ENCODE measurements at places on chromosomes 3 and 15.
A peak's percentile ranks its signal among the peaks of the same experiment; 100 is the strongest.

DNA sequence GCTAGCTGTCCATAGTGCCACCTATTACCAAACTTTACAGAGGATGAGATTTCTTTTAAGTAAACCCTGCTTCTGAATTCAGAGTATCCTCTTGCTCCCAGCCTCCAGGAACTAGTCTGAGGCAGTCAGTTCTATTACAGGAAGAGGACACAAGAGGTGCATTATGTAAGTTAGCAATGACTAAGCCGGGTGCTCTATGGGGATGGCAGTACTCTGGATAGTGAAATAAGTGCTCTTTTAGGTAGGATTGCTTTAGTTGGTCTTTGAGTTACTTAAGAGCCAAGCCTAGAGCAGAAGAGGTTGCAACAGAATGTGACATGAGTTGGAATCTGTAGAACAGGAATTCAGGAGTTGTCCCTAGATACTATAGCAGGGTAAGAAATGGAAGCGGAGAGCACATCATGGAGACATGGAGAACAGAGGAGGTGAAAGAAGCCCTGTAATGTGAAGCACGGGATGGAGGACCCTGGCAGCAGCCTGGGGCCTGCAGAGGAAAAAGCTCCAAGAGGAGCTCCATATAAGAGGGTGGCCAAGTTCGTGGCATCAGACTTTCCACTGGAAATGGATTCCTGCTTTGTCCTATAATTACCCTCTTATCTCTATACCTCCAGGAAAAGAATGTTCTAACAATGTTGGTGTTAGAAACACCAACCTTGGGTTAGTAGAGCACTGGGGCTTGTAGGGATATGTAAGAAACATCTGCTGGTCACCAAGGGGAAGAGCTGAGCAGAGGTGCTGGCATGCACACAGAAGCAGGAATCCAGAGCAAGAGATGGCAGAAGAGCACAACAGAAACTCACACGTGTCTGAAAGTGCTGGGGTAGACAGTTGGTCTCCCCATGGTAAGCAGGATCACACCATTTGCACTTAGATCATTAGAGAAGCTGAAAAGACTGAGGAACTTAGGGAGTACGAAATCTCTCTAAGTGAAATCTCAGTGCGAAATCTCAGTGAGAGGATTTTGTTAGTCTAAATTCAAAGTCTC, 851.1 kb downstream of the FHIT start:
- DNase-seq: no peak

DNA sequence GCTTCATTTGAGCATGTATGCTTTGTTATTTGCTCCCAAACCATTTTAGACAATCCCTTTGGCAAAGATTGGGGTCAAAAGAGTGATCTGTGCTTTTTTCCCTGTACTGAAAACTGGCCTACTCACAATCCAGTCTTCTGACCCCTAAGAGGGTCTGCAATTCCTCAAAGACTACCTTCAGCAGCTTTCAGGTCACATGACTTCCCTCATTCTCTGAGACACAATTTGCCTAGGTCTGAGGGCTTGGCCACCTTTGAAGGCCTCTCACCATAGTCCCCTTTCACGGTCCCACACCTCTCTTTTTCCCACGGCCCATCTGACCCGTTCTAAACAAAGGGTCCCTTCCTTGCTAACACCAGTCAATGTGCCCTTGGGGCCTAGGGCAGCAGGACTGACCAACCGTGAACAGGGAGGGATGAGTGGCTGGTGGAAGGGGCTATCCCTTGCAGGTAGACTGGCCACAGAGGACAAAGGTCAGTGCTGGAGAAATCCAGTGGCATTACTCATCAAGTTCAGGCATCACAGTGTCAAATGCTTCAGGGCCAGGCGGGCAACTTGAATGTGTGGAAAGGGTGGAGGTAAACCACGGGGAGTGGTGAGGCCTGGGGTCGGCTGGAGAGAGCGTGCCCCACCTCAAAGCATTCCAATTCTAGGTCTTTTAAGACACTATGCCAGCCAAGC, 10.8 kb downstream of the RASL12 start:
- DNase-seq: no peak

DNA sequence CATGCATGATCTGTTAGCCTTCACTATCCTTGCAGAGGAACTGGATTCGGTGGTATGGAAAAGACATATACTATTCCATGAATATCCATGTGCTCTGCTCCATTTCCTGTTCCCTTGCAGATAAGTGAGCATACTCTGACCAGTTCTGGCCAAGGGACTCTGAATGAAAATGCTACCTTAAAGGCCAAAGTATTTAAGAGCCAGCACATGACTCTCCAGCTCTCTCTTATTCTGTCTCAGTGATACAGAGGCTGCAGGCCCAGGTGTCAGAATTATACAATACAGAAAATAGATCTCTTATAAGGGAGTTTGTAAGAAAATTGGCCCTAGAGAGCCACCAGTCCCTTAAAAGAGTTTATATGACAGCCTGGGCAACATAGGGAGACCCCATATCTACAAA, 779.7 kb upstream of the CFAP20DC start:
- no peak for DNase-seq

GRCh38 chr15:81126892-81127291, 7.2 kb upstream of the CFAP161 start:
- no peak for DNase-seq

DNA sequence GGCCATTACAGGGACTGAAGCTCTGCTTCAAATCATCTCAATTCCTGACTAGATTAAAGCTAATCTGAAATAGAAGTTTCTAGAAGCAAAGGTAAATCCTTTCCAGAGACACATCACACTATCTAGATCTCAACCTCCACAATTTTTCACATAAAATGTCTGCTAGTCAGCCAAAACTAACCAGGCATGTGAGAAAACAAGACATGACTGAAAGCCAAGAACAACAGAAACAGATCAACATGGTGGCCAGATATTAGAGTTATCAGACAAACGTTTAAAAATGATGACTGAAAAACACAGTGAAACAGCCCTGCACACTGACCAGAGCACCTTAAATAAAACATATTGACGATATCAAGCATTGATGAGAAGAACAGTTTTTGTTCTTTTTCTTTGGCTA, 59.1 kb downstream of the SUMF1 start:
- DNase-seq: no peak

DNA sequence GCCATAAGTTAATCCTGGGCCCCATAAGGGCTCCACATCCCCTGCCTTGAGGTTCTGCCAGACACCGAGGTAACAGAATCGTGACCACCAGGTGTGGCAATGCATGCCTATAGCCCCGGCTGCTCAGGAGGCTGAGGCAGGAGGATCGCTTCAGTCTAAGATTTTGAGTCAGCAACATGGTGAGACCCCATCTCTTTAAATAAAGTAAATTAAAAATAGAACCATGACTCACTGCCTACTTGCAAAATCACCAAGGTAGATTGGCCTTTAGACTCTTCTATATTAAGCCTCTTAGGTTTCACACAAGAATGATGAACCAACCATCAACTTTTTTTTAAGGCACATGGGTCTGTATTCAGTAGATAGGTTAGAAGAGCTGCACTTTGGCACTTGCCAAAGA, 9.7 kb downstream of the WDR5B start:
- no peak for DNase-seq

DNA sequence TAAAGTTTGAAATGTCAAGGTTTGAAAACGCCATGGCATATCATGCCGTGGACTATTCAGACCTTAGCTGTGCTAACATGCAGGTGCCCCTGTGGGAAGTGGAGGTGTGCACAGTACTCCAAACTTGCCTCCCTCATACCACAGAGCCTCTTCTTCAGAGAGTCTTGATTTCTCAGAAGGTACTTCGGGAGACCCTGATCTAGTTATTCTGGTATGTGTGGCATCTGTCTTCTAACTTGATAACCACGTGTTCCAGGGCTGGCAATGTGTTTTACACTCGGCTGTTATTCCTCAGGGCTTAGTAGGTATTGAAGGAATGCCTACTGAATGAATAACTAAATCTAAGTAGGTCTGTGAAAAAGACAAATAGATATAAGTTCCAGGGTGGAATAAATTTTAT, 309.9 kb downstream of the CLSTN2 start:
- no peak for DNase-seq

DNA sequence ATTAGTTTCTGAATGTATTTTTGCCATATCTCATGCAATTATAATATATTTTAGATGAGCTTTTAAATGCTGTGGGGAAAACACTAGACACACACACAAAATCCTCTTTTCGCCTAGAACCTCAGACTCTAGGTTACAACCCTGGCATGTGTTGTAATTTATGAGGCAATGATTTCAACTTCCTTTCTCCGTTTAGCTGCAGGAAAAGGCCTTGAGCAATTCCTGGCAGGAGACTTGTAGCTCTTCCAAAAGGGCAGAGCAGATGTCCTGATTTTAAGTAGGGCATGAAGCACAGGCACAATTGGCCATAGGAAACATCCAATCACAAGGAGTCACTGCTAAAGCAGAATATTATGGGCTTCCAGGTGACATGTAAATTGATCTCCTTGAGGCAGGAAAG, 82.0 kb downstream of the GPR156 start:
- peak; percentile 86 for DNase-seq

DNA sequence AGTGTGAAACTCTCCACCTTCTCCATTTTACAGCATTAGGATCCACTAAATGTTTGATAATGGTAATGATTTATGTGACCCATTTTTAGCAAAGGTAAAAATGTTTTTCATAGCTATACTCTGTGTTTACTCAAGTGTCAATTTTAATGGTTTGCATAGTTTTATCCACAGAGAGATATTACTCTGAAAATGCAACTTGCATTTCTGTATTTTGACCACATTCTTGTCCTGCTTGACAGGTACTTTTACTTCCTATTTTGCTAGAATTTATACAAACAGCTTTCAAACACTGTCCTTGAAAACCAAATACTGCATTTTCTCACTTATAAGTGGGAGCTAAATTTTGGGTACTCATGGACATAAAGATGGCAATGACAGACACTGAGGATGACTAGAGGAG, 62.9 kb downstream of the SERPINI1 start:
- no peak for DNase-seq

GRCh38 chr3:33184863-33185262, 33.7 kb downstream of the SUSD5 start:
- DNase-seq: no peak

- no peak for DNase-seq
Measured at GRCh38 chr15:42274702-42274989, 1.4 kb upstream of the TMEM87A start.

DNA sequence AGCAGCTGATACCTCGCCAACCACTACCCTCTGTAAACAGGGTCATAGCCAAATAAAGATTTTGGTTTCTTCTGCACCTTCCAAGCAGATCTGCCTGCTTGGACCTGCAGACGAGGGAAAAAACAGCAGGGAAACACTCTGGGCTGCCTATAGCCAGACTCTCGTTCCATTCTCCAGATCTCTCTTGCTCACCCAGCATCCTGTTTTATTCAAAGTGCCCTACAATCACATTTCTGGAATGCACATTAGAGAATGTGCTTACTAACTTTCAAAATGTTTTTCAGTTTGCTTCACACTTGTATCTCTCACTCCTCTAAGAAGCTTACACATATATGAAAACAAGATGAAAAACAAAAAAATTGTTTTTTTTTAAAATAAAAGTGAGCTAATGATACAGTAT, 71.4 kb downstream of the MLH1 start:
- no peak for DNase-seq

GRCh38 chr3:463252-464192, 267.0 kb downstream of the CHL1 start:
- no peak for DNase-seq

DNA sequence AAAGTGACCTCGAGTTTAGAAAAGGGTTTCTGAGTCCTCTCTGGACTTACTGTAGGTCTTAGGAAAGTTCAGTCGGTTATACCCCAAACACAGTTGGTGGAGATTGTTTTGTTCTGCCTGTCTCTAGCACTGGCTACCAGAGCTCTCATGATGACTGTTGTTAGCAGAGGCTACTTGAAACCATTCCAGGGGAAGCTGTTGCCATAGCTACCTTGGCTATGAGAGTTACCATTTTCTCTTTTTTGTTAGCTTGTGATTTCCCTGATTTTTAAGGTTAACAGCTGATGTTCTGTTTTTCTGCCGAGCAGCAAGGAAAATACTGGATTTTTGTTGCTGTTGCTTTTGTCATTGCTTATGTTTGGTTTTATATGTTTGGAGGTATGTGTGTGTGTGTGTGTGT, 26.7 kb downstream of the ABHD2 start:
- DNase-seq: no peak

DNA sequence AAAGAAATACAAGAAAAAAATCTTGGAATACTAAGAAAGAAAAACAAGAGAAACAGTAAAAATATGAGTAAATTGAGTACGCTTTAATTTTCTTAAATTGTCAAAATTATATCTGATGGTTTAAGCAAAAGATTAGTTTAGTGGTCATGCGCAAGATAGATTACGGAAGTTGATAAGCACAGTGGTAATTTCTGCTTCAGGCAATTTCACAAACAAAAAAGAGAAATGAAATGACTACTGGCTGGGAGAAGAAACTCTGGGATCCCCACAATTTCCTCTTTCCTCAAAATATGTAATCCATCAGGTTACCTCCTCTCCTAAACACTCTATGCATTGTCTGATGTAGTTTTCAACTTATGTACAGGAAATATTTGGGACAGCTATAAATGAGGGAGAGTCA, 9.0 kb downstream of the MYD88 start:
- no peak for DNase-seq

DNA sequence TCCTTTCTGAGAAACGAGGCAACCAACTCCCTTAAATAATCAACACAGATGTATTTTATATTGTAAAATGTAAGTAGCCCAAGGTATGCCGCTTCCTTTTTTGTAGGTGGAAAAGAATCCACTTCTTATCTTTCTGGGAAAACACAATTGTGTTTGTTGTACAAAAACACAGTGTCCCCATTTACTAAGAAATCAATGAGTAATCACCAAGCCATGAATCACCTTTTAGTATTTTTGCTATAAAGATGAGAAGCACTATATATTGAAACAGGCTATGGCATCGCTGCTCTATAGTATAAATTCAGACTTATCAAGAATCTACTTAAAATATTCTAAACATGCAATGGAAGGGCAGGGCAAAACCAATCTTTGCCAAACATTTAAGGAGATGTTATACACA, 104.0 kb downstream of the TNIK start:
- no peak for DNase-seq

DNA sequence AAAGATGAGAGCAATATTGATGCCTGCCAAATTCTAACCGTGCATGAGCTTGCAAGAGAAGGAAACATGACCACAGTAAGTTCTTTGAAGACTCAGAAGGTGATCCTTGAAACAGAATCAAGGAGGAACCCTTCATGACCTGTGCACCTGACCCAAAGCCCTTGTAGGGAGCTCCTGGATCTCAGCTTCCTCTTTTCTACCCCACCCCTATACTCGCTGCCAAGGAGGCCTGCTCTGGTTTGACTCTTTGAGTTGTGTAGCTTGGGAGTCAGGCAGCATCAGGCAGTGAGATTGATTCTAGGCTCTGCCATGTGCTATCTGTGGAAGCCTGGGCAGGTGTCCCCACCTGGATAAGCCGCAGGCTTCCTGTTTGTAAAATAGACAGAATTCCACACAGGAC, 10.6 kb downstream of the TTC21A start:
- DNase-seq: no peak

- DNase-seq: no peak
Measured at GRCh38 chr15:31361764-31362515, 35.3 kb downstream of the KLF13 start.

GRCh38 chr15:75140080-75140879, 61.4 kb upstream of the C15orf39 start:
- DNase-seq: no peak

- DNase-seq: no peak
Measured at GRCh38 chr3:99607151-99607550, 31.2 kb upstream of the COL8A1 start.
